ENCODE measurements at places on chromosomes 6 and 20. TPM values are rescaled to one million over a fixed set of nuclear protein-coding genes. Genes with fewer than 3 reads are reported as not detected.

The ZSCAN31 gene
- total RNA-seq = 5.0 TPM

The ACOT13 gene
- total RNA-seq = 17.1 TPM

The CPNE5 gene
- 0.05 TPM for total RNA-seq

The CFB gene
- total RNA-seq = 3.9 TPM

The CSNK2B gene
- total RNA-seq = 236 TPM

The SIRPD gene
- total RNA-seq = not detected

The RBPJL gene
- total RNA-seq = not detected

The LRRN4 gene
- total RNA-seq = 0.14 TPM

The SLC26A8 gene
- total RNA-seq = not detected

The SPDEF gene
- total RNA-seq = 21.0 TPM

The NKX2-4 gene
- not detected for total RNA-seq

The STMND1 gene
- not detected for total RNA-seq

The IL17A gene
- total RNA-seq = not detected

The MDFI gene
- total RNA-seq = 270 TPM

The CST2 gene
- total RNA-seq = not detected

The DLL1 gene
- total RNA-seq = 31.3 TPM

The PPP1R3G gene
- 0.28 TPM for total RNA-seq

The PLG gene
- not detected for total RNA-seq

The ADGRF4 gene
- 18.3 TPM for total RNA-seq

The KIF16B gene
- total RNA-seq = 9.9 TPM

The TRIM15 gene
- not detected for total RNA-seq

The CRISP2 gene
- total RNA-seq = not detected

The SLC12A5 gene
- total RNA-seq = 0.56 TPM

The GSTA3 gene
- total RNA-seq = not detected

The SNAP25 gene
- 0.33 TPM for total RNA-seq

All from airway epithelial cell (primary cell).